GM03348 (cell line): ENCODE measurements at places on chromosomes 2 and 18.

- DNase-seq = no peak
These were observed 133.2 kb downstream of the ARHGAP15 start for GRCh38 chr2:143262389-143262788.

DNA sequence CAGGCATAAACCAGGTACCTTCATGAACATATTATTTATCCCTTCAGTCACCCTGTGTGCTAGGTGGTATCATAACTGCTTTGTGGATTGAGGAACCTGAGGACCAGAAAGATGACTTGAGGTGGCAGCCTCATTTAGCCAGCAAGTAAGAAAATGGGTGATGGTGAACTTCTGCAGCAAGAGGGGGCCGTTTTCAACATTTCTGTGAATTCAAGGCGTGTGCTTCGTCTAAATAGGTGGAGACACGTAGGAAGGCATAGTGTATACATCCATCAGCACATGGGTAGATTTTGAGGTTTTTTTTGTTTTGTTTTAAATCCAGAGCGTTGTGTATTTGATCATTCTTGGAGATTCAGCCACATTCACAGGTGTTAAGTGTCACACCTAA lies 118.7 kb downstream of the SPTBN1 start:
- DNase-seq = no peak

DNA sequence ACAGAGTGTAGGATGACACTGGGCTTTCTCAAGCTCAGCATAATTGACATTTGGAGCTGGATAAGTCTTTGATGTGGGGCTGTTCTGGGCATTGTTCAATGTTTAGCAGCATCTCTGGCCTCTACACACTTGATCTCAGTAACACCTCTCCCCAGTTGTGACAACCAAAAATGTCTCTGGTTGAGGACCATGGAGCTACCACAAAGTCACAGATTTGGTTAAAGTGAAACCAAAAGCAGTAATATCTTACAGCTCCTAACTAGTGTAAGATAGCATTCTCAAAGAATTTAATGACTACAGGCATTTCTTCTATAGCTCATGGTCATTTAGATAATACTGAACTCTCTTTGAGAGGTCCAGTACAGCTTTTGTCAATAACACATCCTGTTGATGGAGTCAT lies 23.4 kb upstream of the PAX3 start:
- DNase-seq = no peak

GRCh38 chr2:230244211-230244610 lies 18.7 kb downstream of the SP140 start:
- no peak for DNase-seq

DNA sequence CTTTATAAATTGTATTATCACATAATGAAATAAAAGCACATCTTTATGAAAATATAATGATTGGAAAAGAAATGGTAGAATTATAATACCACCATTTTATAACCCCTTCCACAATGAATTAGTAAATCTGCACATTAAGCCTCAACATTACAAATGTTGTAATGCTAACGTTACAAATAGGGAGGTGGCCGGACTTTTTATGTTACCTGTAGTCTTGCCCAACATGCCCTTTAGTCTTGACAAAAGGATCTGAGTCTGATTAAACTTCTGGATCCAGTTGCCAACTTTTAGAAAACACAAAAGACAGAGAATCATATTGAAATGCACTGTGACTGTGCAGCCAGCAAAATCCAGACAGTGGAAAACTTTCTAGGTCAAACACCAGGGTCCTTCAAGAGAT lies 617.3 kb downstream of the KCNJ3 start:
- no peak for DNase-seq

DNA sequence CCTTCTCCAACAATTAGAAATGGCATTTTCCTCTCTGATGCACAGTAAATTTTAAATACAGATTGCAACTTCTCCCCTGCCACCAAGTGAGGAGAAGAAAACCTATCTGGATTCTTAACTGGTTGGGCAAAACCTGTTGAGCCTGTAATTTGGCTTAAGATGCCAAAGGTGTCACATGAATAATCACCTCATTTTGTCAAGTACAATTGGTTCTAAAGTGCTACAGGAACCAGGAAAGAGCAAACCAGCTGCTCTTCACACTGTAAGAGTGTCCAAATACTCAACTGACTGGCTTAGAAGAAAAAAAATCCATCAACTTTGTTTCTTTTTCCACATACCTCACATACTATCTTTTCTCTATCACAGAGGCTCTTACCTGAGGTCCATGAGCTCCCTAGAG lies 35.4 kb downstream of the NPC1 start:
- no peak for DNase-seq

- no peak for DNase-seq
These were observed 143.6 kb upstream of the EPHA4 start for GRCh38 chr2:221715523-221716247.

DNA sequence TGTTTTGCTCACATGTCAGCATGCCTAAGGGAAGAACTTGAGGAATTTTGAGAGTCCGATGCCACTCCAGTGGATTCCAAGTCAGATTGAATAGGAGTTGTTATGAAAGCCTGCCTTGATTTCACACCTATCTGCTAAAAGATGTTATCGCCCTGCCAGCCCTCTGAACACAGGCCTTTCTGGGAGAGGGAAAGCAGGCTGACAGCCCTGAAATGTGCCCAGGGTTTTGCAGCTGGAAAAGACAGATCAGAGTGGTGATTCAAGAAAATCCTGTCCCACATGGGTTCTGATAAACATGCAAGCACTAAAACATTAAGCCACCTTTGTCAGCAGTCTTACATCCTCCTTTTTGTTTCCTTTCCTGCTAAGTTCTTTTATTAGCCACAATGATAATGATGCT lies 1752.9 kb upstream of the CELF4 start:
- DNase-seq = no peak

- DNase-seq = peak; percentile 53
These were observed 105.4 kb downstream of the INHBB start for GRCh38 chr2:120451334-120451733.

DNA sequence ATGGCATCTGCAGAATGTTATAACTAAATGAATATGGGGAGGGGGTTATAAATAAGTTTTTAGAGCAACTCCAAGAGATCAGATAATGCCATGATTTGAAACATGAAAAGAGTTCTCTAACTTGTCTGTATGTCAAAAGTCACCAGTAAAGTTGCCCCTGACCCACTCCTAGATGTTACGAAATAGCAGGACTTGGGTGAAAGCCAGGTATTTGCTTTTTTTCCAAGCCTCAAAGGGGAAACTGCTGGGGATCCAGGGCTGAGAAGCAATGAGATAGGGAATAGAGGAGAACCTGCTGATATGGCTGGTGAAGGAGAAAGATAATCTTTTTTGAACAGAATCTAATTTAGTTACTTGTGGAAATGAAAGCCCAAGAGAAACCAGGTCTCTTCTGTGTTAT lies 191.5 kb upstream of the CDH20 start:
- no peak for DNase-seq

GRCh38 chr2:13542642-13543041 lies 825.9 kb downstream of the TRIB2 start:
- no peak for DNase-seq

DNA sequence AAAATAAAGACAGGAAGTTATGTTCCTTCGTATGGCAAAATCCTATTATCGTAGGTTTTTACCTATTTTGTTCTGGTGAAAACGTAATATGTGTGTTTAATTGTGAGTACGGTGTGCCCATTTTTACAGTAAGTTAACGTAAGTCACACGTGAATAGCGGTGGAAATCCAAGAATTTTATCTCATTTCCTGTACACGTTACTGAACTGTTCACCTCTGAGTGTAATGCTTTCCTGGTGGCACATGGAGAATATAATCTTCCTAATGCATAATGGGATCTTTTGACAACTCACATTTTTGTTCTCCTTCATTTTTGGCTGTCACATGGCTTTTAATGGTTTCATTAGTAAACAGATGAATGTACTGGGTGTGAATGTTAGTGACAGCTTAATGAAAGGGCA lies 28.2 kb downstream of the BCL2L11 start:
- no peak for DNase-seq
